ENCODE measurements at places on chromosomes 7 and 10.
A peak's percentile ranks its signal among the peaks of the same experiment; 100 is the strongest.

GRCh38 chr10:22219308-22219707 is 1.5 kb upstream of the EBLN1 start:
- no peak for DNase-seq

- peak; percentile 23 for DNase-seq
Measured at GRCh38 chr10:96325719-96326373, 21.6 kb downstream of the DNTT start.

DNA sequence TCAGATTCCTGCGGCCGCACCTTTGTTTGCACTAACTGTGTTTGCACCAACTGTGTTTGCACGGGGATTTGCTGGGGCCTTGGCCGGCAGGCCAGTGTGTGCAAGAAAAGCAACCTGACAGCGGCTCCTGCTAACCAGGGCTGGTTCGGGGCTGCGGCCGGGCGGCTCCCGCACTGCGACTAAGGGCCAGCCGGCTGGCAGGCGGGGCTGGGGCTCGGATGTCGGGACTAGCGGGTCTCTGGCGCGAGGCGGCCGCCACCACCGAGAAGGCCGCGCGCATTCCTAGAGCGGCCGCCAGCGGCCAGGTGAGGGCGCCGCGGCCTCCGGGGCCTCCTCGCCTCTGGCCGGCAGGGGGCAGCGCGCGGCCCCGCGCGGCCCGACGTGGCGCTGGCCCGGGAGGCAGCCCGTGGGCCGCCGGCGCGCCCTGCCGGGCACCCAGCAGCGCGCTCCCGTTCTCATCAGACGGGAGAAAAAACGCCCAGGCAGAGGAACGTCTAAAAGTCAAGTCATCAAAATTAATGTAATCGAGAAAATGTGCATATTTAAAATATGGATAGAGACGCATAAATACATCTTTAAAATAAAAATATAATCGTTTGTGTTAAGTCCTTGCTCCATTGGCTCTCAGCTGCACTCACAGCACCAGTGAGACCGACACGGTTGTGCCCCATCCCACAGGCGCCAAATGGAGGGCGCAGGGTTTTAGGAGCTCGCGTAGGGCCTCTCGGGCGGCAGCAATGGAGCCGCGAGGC is 38.5 kb downstream of the ZNF777 start:
- DNase-seq: peak; percentile 9

DNA sequence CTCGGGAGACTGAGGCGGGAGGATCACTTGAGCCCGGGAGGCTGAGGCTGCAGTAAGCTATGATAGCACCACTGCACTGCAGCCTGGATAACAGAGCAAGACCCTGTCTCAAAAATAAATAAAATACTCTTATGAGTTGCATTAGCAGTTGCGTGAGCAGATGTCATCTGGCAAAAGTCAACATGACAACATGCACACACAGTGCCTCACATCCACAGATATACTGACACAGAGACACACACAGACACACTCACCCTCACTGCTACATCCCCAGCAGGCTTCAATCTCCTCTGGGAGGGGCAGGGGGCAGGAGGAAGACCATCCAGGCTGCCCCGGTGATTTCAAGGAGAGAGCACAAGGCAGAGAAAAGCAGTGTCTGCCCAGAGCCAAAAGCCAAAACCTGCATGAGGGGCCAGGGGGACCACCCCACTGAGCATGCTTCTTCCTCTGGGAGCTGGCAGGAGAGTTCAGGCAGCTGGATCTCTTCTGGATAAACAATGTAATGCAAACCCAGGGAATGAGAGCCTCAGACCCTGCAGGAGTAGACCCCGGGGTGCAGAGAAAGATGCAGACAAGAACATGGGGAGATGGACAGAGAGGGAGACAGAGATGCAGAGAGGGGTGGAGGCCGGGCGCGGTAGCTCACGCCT is 9.6 kb upstream of the ELN start:
- DNase-seq: no peak

GRCh38 chr7:1302936-1303335 is 70.3 kb downstream of the UNCX start:
- DNase-seq: no peak

DNA sequence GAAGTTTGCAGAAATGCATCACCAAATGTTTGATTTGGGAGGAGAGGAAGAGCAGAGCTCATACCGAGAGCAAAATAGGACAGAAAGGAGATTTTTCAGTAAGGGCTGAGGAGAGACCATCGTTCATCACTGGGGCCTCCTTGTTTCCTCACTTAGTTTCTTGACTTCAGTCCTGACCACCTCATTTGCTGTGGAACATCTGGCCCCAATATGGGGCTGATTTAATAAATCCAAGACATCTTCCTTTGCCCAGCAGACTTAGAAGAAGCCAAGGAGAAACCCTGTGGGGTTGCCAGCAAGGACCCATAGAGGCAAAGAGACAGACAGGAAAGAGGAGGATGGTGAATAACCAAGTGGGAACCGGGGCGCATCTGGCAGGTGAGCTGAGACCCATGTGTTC is 60.4 kb downstream of the CHST3 start:
- DNase-seq: no peak

DNA sequence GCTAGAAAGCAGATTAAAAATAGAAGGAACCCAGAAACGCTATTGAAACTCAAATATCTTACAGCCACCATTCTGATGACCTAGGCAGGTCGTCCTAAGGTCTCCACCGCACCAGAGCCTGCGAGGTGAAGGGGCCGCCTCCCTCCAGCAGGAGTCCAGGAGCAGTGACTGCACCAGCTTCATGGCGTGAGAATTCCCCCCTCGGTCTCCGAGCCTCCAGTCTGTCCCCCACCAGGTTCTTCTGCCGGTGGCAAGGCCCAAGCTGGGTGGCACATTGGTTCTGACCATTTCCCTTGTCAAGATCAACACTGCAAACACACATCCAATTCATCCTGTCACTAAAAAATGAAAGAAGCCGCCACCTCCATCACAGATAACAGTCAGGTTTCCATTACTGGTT is 98.7 kb downstream of the DIP2C start:
- no peak for DNase-seq

- no peak for DNase-seq
Measured at GRCh38 chr10:105398202-105398601, 757.1 kb downstream of the SORCS3 start.

- no peak for DNase-seq
Measured at GRCh38 chr7:7190142-7190541, 7.8 kb downstream of the C1GALT1 start.

GRCh38 chr10:129021594-129022304 is 445.3 kb upstream of the MGMT start:
- DNase-seq: no peak

DNA sequence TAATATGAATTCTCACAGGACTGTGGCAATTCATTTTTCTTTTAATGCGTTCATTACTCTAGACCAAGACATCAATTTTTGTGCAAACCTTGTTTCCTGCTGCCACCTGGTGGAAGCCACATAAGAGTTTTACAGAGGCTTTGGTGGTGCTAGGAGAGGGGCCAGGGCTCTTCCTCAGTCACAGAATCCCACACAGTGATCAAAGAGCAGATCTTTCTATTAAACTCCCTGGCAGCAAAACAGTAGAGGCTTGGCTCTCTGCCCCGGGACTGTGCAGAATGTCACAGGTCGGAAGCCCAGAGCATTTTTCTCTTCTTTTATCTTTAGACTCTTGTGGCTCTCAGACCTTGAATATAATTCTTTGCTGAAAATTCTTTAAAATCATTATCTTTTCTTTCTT is 506.4 kb upstream of the C7orf33 start:
- DNase-seq: no peak

GRCh38 chr7:133293384-133294160 is 40.7 kb downstream of the EXOC4 start:
- no peak for DNase-seq
